ENCODE measurements at places on chromosomes 5 and 9.

GRCh38 chr9:21812946-21813568 is 10.6 kb downstream of the MTAP start:
- DNase-seq, result no peak

GRCh38 chr5:3599226-3600105 is 3.8 kb downstream of the IRX1 start:
- DNase-seq, result no peak

- DNase-seq, result no peak
Measured at GRCh38 chr9:8555762-8556500, 756.4 kb upstream of the DMAC1 start.

GRCh38 chr5:26791433-26791832 is 247.0 kb downstream of the CDH9 start:
- no peak for DNase-seq

- no peak for DNase-seq
Measured at GRCh38 chr9:129177443-129177790, 644 bp downstream of the IER5L start.

GRCh38 chr5:111995701-111996100 is 238.7 kb upstream of the NREP start:
- no peak for DNase-seq

DNA sequence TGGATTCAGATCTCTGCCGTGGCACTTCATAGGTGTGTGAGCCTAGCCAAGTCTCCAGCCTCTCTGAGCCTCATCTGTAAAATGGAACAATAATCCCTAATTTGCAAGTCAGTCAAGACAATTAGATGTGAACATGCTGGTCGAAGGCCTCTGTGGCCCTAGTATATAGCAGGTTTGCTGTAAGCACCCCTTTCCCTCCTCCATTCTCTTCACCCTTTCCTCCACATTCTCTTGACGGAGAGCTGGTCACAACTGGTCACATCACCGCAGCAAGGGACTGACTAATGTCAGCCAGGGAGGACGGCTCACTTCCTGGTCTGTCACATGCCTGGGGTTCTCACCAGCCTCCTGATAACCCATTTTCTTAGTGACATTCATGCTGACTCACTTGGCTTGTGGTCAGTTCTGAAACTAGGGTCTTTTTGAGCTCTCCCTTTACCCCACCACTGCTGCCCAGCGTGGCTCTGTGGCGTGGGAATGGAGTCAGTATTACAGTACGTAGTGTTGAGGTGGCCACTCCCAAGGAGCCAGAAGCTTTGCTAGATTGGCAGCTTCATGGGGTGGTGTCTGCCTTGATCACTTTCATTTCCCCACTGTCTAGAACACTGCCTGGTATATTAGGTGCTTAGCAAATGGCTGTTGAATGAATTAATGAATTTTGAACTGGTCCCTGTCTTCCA is 47.8 kb downstream of the ERGIC1 start:
- no peak for DNase-seq

DNA sequence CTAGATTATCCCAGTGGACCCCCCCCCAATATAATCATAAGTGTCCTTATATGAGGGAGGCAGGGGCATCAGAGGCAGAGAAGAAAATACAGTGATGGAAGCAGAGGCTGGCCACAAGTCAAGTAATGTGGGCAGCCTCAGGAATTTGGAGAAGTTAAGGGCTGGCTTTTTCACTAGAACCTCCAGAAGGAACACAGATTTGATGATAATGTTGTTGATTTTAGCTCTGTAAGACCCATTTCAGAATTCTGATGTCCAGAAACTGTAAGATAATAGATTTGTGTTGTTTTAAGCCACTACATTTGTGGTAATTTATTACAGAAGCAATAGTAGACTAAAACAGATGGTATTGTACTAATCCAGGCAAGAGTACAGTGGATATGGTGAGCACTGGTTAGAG is 36.3 kb upstream of the LRRTM2 start:
- no peak for DNase-seq
